ENCODE measurements at places on chromosomes 5 and 9.

DNA sequence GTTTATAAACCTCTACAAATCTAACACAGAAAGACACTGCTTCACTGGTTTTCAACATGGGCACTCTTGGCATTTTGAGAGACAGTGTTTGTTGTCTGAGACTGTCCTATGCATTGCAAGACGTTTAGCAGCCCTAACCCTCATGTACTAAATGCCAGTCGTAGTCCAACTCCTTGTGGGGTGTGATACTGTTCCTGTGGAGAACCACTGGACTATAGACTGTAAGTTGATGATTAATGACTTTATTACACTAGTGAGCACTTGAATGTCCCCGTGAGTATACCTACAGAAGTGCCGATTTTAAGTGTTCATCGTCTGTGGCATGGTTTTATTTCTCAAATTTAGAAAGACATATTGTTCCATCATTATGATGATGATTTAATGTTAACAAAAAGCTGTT is 46.2 kb downstream of the RECK start:
- no peak for DNase-seq

GRCh38 chr9:73597771-73598170 is 446.1 kb downstream of the ANXA1 start:
- DNase-seq: no peak

DNA sequence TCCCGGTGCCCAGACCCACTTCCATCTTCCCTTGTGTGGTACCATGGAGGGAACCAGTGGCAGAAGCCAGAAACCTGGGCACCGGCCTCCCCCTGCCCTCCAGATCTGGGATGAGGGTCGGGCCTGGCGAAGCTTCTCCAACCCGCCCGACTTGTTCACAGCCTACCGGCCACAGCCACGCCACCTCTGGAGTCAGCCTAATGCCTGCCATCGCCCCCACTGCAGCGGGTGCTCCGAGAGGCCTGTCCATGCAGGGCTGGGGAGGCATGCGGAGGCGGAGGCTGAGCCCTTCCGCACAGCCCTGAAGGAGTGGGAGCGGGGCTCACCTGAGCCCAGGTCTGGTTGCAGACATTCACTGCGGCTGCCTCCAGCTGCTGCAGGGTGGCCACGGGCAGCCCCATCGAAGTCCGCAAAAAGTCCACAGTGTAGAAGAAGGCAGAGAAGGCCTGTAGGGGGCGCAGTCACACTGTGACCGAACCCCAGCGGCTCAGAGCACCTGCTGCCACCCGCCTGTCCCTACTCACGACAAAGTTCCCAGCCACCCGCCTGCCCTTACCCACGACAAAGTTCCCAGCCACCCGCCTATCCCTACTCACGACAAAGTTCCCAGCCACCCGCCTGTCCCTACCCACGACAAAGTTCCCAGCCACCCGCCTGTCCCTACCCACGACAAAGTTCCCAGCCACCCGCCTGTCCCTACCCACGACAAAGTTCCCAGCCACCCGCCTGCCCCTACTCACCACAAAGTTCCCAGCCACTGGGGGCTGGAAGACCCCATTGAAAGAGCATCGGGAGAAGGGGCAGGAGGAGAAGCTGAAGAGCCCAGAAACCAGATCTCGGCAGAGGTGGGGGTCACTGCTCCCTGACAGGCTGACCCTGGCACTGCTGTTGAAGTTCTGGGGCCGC is 3.8 kb upstream of the NPDC1 start:
- DNase-seq: peak; percentile 69

DNA sequence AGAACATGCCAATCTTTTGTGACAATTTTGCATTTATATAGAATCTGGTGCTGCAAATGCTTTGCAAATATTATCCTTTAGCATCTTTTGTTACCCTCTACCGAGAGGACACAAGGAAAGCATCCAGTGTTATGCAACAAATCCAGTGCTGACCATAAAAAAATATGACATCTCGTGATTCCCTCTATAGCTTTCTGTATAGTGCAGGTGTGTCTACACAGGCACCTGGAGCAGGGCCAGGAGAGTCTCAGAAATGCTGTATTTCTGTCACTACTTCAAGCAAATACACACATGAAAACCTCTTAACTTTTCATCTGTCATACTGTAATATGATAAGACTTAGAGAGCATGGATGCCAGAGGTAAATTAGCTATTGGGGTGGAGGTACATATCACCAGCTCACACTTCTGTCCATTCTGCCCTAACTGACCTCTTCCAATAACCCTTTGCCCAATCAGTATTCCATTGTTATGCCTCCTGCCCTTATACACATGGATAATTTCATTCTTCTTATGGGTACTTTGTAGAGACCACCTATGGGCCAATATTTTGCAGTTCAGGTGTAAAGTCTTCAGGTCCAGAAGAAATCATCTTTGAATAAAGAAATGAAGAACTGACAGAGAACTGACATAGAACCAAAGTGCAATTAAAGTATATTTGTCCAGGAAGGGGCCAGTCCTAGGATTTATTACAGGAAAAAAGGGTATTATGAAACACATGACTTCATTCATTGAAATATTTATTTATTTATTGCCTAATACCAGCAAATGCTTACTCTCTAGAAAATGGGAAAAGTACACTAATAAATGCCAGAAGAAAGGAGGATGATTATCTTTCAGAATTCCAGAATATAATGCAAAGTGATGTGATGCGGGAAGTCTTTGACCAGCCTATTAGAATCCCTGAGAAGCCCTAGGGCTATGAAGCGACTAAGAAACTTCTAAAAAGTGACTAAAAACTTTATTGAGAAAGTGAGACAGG is 106.5 kb downstream of the EPB41L4A start:
- DNase-seq: no peak
